ENCODE measurements at places on chromosomes 1 and 21. TPM values are rescaled to one million over a fixed set of nuclear protein-coding genes. Genes with fewer than 3 reads are reported as not detected.

The RHEX gene
- 3.1 TPM for total RNA-seq

The NR5A2 gene
- total RNA-seq, result 7.8 TPM

The SLC45A1 gene
- not detected for total RNA-seq

The MYBPH gene
- total RNA-seq, result not detected

The TSPAN2 gene
- total RNA-seq, result 1.7 TPM

- DNase-seq, result no peak
Measured at GRCh38 chr21:29018540-29018939, 609 bp downstream of the RWDD2B start.

GRCh38 chr1:170247751-170248521, 102.2 kb downstream of the NTMT2 start:
- no peak for DNase-seq

GRCh38 chr1:218112862-218113261, 172.2 kb upstream of the RRP15 start:
- DNase-seq, result no peak

- DNase-seq, result peak; percentile 91
Measured at GRCh38 chr1:155105604-155106011, 22.1 kb upstream of the EFNA1 start.

All from upper lobe of left lung (tissue), 6 donors.